Osteocyte (in vitro differentiated cells): ENCODE measurements at places on chromosomes 2 and 18. TPM values are rescaled to one million over a fixed set of nuclear protein-coding genes. Genes with fewer than 3 reads are reported as not detected.

DNA sequence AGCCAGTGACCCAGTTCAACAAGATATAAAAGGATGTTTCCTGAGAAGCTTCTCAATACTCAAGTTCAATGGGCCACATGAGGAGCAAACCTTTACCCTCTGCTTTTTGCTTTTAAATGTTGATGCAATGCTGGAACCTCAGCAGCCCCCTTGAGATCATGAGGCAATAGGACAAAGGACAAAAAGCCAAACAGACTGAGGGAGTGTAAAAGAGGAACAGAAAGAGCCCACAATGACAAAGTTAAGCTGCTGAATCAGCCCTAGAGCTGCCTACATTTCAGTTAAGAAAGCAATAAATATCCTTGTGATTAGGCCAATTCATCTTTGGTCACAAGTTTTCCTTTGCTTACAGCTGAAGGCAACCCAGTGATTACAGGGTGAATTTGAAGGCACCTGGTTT, 76.9 kb downstream of the MRO start:
- H3K4me1 ChIP-seq: no peaks in the 10 kb centered on the region
- no peak for DNase-seq
- no peaks in the 10 kb centered on the region for H3K27me3 ChIP-seq
- H3K36me3 ChIP-seq: no peaks in the 10 kb centered on the region
- H3K27ac ChIP-seq: no peak overlapping the region
- H3K4me3 ChIP-seq: no peak overlapping the region

Gene ELAC1
- 8.8 and 10.7 TPM in 2 replicates for total RNA-seq

Gene AGBL5
- 23.4 and 23.9 TPM in 2 replicates for total RNA-seq

- no peak overlapping the region for H3K27ac ChIP-seq
- no peaks in the 10 kb centered on the region for H3K4me1 ChIP-seq
- DNase-seq: no peak
- H3K36me3 ChIP-seq: no peaks in the 10 kb centered on the region
- peaks cover 26% of the 10 kb centered on the region for H3K27me3 ChIP-seq
These were observed 69.7 kb upstream of the BOD1L2 start for GRCh38 chr18:57077005-57077765.

Gene NR4A2
- 1.4 and 1.8 TPM in 2 replicates for total RNA-seq

DNA sequence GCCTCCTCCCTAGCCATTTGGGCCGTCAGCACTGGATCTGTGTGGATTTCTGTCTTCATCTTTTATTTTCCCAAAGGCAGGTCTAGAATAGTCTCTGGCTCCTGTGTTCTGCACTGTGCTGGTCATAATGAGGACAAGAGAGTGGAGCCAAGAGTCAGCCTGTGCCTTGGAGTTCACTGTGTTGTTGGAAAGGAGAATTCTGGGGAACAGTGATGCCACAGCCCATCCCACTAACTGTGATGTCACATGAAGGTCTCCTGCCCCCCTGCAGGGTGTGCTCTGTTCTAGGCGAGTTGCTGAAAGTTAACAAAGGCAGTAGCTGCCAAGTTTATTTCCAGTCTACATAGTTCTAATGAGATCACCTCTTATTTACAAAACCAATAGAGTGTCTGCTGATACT, 248.5 kb downstream of the TPGS2 start:
- no peak overlapping the region for H3K4me3 ChIP-seq
- H3K4me1 ChIP-seq: peaks cover 6% of the 10 kb centered on the region
- no peak for DNase-seq
- H3K36me3 ChIP-seq: peaks cover 2% of the 10 kb centered on the region
- no peaks in the 10 kb centered on the region for H3K27me3 ChIP-seq
